ENCODE measurements at places on chromosomes 1 and 21.

DNA sequence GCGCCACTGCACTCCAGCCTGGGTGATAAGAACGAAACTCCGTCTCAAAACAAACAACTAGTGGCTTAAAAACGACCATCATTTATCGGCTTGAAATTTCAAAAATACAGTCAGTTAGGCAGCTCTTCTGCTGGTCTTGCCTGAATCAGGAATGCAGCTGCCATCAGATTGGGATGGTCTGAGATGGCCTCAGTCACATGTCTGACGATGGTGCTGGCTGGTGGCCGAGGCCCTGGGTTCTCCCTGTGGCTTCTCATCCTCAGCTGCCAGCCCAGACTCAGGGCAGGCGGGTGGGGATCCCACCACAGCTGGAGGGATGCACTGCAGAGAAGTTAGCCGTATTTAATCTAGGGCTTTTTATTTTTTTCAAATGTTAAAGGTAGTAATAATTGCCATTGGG lies 31.3 kb downstream of the IL6R start:
- no peak for DNase-seq

- no peak for DNase-seq
These were observed 105.8 kb downstream of the TBX19 start for GRCh38 chr1:168386492-168386891.

GRCh38 chr1:29579821-29580425 lies 343.6 kb downstream of the PTPRU start:
- no peak for DNase-seq

GRCh38 chr1:168303716-168304540 lies 23.3 kb downstream of the TBX19 start:
- no peak for DNase-seq

- no peak for DNase-seq
These were observed 8.8 kb upstream of the SRP9 start for GRCh38 chr1:225768662-225769426.

- no peak for DNase-seq
These were observed 140.3 kb upstream of the CSF3R start for GRCh38 chr1:36622741-36623648.

DNA sequence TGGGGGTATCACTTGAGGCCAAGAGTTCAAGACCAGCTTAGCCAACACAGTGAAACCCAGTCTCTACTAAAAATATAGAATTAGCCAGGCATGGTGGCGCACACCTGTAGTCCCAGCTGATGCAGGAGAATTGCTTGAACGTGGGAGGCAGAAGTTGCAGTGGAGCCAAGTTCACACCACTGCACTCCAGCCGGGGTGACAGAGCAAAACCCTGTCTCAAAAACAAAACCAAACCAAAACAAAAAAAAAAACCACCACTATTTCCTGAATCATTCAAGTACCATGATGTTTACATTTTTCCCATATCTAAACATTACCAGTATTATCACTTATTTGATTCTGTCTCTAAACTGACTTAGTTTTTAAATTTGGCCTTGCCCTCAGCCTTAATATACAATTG lies 29.5 kb downstream of the TUT4 start:
- DNase-seq, result no peak

DNA sequence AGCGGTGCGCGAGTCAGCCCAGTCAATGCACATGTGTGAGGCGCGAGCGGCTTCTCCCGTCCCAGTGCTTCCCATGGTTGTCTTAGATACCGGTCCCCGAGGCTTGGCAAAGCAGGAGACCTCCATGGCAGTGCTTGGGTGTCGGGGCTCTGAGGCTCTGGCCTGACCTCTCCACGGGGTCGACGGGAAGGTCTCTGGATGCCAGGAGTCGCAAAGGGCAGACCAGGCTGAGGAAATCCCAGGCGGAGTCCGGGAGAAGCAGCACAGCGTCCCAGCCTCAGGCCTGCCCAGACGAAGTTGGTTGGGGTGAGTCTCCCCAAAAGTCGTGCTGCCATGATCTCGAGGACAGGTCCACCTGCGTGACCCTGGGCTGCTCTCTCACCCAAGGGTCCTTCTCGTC lies 3881.6 kb downstream of the SRGAP2C start:
- no peak for DNase-seq

DNA sequence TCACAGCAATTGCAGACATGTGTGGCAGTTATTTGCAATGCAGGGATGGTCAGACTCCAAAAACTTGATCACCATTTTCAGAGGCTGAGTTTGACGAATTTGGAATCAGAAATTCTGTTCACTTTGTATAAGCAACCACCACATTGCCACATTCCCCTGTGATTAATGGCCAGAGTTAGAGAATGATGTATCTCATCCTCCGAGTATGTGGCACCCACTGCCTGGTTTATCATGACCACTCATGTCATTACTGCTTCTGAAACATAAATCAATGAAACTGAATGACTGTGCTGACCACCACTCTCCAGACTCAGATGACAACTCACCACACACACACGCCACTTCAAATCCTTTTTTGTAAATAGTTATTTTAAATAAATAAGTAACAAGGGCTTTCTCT lies 66.6 kb upstream of the CACHD1 start:
- DNase-seq, result no peak

- DNase-seq, result no peak
These were observed 164.8 kb upstream of the COL6A1 start for GRCh38 chr21:45816794-45817193.

DNA sequence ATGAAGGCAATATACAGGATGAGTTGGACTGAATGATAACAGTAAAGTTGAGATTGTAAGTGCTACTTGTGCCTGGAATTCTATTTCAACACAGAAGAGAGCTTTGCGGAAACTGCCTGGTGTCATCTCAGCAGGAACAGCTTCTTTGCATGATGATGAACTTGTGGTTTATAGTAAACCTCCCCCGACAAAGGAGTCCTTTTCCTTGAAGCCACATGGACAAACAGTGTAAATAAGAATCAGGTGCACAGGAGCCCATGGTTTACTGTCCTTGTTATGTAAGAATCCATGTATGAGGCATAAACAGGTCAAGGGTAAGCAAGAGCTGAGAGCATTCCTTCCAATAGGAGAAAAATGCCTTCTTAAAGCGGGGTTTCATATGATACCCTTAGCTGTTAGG lies 66.2 kb downstream of the PCNX2 start:
- DNase-seq, result no peak

DNA sequence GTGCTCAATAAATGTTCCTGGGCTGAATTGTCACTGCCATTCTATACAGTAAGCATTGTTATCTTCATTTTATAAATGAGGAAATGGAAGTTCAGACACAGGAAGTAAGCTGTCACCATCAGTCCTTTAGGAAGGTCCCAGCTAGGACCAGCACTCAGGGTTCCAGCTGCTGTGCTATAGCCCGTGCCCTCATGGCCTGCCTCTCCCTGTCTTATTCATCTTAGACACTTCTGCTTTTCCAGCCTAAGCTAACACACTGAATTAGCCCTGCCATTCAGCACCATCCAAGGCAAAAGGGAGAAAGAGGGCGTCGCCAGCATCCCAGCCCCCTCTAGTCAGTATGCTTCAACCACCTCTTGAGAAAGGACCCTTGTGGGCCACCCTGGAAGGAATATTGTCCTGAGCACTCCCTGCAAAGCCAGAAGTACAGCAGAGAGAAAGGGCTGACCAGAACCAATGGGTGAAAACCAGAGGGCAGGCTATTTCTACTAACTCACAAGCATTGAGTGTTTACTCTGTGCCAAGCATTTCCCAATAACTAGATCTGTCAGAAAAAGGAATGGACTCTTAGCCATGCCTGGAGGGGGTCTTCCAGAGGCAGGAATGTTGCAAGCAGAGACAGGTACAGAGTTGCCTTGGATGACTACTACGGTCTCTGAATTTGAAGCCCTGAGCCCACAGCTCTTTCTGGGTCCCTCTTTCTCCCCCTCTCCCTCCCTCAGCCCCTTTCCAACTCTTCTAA lies 77.9 kb upstream of the NFIA start:
- no peak for DNase-seq

- no peak for DNase-seq
These were observed 10.7 kb downstream of the TMEM81 start for GRCh38 chr1:205073511-205073910.

GRCh38 chr1:160363951-160364735 lies 2.7 kb upstream of the NHLH1 start:
- no peak for DNase-seq

DNA sequence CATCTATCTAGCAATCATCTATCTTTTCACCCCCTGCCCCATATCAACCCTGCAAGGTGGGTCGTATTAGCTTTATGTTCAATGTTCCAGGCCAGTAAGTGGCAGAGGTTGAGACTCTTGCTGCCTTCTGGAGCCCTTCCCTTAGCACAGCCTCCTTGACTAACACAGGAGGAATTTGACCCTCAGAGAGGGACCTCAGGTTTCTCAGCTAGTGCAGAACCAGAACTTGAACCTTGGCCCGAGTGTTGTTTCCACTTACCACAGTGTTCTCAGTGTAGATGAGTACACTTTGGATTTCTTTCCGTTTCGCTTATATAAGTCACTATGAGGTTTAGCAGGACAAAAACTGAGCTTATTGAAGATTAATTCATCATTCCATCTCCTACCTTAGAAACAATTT lies 11.1 kb upstream of the ATF3 start:
- no peak for DNase-seq

GRCh38 chr1:64323054-64323453 lies 119.6 kb downstream of the UBE2U start:
- DNase-seq, result no peak

DNA sequence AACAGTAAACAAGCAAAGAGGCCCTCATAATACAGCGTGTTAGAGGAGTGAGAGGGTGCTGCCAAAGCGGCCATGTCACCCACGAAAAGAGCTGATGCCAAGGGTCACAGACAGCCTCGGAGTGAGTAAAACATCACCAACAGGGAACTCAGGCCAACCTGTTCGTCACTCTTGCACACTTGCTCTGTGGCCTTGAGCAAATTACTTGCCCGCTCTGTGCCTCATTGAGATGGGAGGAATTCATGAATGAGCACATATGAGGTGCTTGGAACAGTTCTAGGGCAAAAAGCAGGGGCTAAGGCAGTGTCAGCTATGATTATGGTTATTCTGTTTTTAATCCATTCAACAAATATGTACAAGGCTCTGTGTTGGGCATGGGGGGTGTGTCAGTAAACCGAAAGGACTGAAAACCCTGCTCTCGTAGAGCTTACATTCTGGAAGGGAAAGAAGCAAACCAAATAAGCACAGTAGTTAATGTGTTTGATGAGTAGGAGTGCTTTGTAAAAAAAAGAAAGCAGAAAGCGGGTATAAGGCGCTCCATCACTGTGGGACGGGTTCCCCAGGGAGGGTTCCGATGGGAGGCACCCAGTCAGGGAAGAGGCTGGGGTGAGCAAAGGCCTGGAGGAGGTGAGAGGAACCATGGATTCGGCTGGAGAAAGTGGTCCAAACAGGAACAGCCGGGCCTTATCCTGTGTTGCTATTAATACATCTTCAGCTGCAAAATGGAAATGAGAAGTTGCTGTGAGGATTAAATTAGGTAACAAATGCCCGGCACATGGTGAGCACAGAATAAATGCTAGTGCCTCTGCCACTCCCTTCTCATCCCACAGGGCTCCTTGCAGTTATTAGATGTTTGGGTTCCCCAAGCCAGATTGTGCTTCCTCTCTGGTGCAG lies 39.5 kb upstream of the RD3 start:
- no peak for DNase-seq

GRCh38 chr1:41005876-41006275 lies 15.6 kb downstream of the SLFNL1 start:
- DNase-seq, result no peak

DNA sequence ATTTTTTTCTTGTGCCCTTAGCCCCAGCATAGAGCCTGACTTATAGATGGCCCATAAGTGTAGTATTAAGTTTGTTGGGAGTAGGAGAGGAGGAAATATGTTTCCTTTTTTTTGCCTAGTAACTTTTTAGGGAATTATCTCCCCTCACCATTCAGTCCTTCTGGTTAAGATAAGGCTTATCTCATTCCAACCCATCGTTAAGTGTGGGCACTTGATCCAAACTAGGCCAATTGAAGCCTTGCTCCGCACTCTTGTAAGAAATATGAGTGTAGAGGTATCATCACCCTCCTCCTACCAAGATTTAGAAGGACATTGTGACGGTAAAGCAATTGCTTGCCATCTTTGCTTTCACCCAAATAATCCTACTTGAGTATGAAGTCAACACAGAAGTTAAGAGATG lies 8.8 kb upstream of the FGGY start:
- no peak for DNase-seq

DNA sequence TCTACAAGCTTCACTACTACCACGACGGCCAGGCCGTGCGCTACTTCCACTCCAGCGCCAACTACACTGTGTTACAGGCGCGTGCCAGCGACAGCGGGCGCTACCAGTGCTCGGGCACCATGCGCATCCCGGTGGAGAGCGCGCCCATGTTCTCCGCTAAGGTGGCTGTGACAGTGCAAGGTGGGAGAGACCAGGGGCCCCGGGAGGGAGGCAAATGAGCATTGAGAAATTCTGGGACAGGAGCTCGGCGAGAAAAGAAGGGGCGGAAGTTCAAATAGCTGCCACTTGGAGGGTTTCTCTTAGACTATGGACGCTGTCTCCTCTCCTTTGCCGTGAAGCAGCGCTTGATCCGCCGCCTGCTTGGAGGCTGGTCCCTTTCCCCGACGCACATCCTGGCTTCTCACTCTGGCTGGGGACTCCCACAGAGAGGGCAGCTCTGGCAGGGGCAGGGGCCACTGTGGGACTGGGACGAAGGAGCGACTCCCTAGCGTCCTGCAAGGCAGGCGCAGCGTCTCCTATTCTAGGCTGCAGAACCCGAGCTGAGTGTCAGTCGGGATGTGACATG lies 4.6 kb downstream of the FCRLB start:
- no peak for DNase-seq

DNA sequence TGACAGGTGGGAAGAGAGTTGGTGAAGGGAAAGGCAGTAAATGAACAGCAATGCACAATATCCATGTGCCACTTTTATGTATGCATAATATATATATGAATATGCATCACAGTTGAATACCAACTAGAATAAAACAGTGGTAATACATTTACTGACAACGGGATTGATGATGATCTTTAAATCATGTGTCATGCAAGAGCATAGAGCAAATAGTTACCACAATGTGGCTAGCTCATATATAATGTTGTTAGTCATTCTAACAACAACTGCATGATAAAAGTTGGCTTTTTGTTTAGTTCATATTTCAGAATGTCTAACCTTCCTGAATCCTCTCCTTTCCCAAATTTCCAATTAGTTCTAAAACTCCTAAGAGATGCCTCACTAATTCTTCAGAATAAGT lies 46.4 kb downstream of the GORAB start:
- DNase-seq, result no peak

DNA sequence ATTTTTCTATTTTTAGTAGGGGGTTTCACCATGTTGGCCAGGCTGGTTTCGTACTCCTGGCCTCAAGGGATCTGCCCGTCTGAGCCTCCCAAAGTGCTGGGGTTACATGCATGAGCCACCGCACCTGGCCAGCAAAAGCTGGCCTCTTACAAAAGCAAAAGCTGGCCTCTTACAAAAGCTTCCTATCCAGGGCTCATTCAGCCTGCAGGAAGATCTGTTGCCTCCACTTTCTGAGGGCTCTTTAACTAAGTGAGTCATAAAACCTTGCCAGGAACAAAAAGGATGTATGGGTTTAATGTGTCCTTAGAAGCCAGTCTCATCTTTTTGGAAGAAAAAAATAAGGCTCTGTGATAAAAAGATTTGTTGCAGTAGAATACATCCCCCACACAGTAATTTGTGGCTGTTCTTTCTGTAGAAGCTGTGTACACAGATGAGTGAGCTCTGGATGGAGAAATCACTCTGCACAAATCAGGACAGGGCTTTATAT lies 15.0 kb downstream of the HTR1D start:
- DNase-seq, result no peak

GRCh38 chr1:200206340-200206739 lies 178.8 kb downstream of the NR5A2 start:
- DNase-seq, result no peak
